Fibroblast of villous mesenchyme (primary cell): ENCODE measurements at places on chromosomes 2 and 18.
A peak's percentile ranks its signal among the peaks of the same experiment; 100 is the strongest.

- DNase-seq, result no peak
Observed at GRCh38 chr2:95350368-95350767, 52.1 kb upstream of the FAHD2A start.

- DNase-seq, result no peak
Observed at GRCh38 chr2:28647682-28648081, 103.9 kb upstream of the PPP1CB start.

DNA sequence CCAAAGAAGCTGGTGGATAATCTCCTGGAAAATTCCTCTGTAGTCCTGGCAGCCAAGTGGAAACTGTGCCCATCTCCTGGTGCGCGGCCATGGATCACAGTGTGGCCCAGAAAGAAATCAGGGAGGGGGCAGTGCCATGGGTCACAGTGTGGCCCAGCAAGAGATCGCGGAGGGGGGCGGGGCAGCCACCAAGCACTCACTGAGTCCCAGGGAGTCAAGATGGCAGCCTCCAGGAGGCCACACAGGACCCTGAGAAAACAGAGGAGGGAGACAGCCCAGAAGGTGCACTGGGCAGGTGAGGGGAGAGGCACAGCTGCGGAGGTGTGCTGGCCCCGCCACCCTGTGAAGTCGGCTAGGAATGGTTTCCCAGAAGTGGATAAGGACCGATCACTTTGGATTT is 8.1 kb upstream of the ATP6V1B1 start:
- no peak for DNase-seq

- no peak for DNase-seq
Observed at GRCh38 chr18:72543357-72544055, 636 bp downstream of the CBLN2 start.

DNA sequence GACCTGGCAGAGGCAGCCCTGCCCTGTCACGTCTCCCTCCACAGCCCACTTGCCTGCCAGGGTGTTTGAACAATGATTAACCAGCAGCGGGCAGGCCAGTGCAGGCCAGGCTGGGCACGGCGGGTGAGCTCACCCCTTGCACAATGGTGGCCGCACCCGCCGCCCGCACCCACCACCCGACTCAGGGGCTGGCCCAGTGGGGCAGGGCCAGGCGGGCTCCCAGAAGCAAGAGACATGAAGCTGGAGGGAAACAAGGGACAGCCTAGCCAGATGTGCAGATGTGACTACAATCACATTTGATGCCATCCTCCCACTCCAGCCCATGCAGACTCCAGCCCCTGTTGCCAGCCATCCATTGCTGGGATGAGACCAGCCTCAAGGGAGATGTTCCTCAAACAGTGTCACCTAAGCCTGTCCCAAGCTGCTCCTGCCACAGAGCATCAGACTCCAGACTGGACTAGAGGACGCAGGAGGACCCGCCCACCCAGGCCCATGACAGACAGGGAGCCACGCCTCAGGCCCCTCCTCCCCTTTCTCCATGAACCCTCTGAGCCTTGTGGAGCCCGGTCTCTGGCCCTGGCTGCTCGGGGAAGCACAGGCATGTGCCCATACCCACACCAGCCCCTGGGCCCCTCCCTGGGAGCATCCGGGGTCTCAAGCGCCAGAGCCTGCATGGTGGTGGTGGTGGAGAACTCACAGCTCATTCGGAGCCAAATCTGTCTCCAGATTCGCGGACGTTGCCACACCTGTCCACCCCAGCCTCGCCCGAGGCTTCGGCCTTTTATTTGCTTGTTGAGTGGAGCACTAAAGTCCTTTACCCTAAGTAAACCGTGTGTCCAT is 45.0 kb downstream of the SDC1 start:
- DNase-seq, result no peak

DNA sequence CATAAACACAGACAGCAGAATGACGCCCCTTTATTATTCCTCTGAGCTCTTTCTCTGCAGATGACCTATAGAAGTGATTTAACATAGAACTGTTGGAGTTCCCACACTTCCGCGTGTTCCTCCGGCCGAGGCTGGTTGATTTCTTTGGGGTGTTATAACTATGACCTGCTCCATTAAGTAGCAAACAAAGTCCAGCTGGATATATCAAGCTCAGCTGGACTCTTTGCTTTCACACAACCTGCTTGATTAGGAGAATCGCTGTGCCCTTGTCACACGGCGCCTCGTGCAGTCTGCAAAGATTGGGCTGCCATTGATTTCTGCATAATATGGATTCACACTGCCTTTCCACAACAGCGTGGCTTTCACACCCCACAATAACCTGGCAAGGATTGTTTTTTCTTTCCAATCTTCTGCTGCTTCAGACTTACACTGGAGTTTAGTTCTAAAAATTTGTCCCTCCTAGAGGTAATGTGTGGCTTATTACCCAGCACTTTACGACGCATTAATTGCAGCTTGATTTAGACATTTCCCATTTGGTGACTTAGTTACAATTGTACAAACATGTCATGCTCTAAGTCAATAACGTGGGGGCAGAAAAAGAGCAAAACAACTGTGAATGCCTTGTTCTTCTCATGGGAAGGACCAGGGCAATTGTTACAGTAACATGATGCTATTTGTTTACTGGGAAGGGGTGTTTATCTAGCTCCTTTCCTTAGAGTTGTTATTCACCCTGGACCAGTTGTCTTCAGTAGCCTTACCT is 485.7 kb downstream of the TXNL1 start:
- DNase-seq, result no peak

- peak; percentile 45 for DNase-seq
Observed at GRCh38 chr18:9417073-9417851, 58.1 kb upstream of the RALBP1 start.

DNA sequence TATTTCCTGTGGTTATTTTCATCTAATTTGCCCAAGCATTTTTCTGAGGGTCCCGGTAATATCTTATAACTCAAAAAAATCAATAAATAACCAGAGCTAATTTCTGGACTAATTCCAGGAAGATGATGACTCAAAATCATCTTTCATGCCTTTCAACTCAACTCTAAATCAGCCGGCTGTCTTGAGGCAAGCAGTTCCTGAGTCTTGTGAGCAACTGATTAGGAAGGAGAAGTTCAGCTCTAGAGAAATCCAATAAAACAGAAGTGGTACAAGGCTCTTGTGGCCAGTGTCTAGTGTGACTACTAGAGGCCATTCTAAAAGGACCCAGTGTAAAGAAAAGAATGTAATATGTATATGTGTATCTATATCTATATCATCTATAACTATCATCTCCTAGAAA is 890.4 kb downstream of the TRIB2 start:
- no peak for DNase-seq

- peak; percentile 30 for DNase-seq
Observed at GRCh38 chr18:62809900-62810299, 94.6 kb downstream of the PHLPP1 start.

DNA sequence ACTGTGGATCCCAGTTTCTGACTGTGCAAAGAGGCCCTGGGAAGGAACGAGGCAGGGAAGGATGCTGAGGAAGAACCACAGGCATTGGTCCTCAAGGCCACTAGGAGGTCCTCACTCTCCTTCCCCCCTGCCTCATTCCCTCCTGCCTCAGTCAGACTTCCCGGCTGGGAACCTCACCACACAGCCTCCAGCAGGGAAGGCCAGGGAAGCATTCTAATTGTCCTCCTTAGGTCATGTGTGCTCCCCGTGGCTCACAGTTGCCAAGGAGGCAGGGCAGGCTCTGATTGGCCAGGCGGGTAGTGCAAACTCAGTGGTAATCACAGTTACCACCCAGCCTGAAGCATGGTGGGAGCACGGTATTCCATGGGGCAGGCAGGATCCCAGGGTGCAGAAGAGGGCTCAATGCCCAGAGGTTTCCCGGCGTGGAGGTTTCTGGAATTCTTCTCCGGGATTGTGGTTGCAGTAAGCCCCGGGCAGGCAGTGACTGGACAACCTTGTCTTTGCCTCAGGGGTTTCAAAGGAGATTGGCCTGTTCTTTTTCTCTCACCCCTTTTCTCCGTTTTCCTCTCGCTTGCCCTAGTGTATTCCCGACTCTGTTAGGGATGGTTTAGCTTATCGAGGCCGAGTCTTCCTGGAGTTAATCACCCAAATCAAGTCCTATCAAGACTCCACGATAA is 27.1 kb downstream of the FER1L5 start:
- no peak for DNase-seq
